ENCODE measurements at places on chromosomes 3 and 15.

- no peak for DNase-seq
Observed at GRCh38 chr15:101264011-101264410, 12.2 kb upstream of the CHSY1 start.

DNA sequence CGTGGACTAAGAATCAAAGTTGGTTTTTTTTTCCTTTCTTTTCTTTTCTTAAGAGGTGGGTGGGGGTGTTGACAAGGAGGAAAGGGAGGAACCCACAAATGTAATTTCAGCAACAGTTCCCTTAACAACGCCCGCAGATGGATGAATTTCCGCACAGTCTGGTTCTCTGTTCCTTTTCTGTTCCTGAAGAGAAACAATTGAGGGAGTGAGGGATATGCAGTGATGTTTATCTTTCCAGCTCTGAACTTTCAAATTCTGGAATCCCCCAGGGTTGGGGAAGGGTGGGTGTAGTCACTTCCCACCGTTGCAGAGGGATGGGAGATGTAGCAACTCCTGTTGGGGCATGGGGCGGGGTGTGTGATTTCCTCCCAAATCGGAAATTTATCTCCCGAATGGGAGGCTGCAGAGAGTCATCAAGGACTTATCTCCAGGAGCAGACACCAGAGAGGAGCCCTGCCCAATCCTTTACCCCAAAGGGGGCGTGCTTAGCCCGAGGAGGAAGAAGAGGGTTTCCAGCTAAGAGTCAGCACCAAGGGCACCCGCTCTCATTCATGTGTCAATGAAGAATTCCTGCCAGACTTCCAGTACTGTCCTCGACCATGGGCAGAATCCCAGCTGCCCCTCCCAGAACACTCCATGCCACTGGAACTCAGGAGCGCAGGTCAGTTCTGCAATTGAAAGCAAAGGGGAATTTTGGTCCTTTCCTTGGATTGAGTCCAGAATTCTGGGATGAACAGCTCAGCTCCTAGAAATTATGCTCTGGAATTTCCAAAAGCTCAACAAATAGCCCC is 35.0 kb upstream of the CFAP161 start:
- DNase-seq, result no peak

DNA sequence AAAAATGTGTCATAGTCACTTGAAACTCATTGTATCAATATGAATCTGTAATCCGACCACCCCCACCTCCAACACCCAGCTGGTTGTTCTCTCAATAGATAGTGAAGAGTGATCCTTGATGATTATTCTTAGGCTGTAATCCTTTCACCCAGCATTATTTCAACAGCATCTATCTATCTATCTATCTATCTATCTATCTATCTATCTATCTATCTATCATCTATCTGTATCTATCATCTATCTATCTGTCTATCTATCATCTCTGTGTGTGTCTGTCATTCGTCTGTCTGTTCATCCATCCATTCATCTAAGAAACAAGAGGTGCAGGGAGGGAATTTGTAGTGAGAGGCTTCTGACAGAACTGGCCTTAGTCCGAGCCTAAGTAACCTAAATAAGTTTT is 78.7 kb upstream of the IGSF10 start:
- DNase-seq, result no peak

- DNase-seq, result no peak
Observed at GRCh38 chr3:186361762-186362536, at the start of gene DGKG. DGKG (minus strand) TSS chr3:186362234; CDS start chr3:186320459, 41,775 bp downstream.

GRCh38 chr3:42936157-42936981 is 30.4 kb downstream of the ZNF662 start:
- no peak for DNase-seq

GRCh38 chr15:70091726-70092463 is 5.8 kb downstream of the TLE3 start:
- DNase-seq, result no peak

DNA sequence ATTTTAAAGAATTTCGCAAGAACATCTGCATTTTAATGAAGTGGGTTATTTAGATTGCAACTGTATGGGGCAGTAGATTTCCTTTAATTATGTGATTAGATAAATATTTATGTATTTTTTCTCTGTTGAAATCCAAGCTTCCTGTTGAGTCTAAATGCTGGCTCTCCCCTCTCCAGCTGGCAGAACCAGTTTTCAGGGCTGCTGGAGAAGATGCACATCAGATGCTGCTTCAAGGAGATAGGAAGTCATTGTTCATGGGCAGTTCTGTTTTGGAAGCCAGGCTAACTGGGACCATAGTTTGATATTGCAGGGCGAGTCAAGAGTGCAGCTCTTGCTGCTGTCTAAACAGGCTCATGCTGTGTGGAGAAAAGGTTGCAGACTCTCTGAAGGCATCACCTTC is 97.4 kb downstream of the SLC9A9 start:
- no peak for DNase-seq

DNA sequence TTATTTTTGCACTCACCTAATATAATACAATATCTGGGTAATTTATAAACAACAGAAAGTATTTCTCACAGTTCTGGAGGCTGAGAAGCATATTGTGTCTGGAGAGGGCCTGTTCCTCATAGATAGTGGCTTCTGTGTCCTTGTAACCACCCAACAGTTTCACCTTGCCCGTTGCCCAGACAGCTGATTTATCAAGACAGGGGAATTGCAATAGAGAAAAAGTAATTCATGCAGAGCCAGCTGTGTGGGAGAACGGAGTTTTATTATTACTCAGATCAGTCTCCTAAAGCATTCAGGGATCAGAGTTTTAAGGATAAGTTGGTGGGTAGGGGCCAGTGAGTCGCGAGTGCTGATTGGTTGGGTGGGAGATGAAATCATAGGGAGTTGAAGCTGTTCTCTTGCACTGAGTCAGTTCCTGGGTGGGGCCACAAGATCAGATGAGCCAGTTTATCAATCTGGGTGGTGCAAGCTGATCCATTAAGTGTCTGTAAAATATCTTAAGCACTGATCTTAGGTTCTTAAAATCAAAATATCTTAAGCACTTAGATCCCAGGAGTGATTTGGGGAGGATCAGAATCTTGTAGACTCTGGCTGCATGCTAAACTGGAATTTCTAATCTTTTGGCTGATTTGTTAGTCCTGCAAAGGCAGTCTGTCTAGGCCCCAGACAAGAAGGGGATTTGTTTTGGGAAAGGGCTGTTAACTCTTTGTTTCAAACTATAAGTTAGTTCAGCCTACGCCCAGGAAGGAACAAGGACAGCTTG is 33.9 kb upstream of the C15orf39 start:
- no peak for DNase-seq

GRCh38 chr3:102619361-102619760 is 184.5 kb downstream of the ZPLD1 start:
- no peak for DNase-seq

DNA sequence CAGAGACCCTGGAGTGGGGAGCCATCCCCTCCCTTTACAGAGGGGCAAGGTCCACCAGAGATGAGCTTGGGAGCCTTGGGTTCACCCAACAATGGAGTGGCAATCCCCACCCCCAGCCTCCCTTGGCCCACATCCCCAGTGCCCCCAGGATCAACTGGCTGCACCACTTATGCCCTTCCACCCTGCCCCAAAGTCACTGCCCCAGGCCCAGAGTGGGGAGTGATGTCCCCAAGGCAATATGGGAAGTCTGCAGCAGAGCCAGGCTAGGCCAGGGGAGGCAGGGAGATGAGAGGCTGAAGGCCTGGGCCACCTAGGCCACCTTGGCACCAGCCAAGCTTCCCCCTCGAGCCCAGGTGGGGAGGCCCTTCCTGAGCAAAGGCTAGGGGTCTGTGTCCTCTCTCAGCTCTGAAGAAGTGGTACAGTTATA is 145.5 kb downstream of the SMAD6 start:
- DNase-seq, result no peak

DNA sequence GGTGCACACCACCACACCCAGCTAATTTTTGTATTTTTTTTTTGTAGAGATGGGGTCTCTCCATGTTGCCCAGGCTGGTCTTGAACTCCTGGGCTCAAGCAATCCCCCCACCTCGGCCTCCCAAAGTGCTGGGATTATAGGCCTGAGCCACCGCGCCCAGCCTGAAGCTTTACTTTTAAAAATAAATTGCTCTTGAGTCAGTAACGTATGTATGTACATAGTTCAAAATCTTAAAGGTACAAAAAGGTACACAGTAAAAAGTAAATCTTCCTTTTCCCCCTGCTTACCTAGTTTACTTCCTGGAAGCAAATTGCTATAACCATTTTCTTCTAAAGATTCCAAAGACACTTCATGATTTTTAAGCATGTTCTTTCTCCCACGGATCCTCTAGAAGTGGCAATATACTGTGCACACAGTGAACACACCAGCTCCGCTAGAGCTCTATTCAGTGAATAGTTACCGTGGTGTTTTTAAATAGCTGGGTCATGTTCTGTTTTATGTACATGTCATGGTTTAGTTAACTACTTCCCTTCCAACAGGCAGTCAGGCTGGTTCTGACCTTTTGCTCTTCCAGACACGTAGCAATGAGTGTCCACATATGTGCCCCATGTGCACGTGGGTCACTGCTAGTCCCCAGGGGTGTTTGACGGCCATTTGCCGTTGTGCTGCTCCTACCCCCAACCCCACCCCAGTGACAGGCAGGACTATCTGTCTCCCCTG is 82.1 kb downstream of the EEFSEC start:
- DNase-seq, result no peak

DNA sequence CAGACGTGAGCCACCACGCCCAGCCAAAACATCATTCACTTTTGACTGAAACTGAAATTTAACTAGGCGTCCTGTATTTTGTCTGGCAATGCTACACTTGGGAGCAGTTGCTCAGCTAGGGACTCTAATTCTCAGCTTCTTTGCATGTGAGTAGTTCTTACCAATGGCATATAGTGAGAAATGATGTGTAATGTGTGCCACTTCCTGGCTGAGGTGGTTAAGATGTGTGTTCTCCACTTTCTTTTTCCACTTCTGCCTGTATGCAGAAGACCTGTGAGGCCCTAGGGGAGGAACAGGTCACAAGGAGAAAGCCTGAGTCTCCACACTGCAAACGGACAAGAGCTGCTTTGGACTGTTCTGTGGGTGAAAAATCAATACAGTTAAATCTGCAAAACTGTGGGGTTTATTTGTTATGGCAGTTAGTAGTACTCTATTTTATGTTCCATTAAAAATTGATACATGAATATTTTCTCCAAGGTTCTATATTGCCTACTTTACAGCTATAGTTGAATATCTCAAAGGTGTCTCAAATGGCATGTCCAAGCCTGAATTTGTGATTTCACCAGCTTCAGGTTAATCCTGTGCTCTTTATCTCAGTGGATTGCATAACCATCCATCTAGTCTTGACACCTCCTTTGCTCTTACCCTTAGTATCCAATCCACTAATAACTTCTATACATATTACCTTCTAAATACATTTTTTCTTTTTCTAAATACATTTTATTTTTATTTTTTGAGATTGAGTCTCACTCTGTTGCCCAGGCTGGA is 59.3 kb downstream of the NR1D2 start:
- no peak for DNase-seq

DNA sequence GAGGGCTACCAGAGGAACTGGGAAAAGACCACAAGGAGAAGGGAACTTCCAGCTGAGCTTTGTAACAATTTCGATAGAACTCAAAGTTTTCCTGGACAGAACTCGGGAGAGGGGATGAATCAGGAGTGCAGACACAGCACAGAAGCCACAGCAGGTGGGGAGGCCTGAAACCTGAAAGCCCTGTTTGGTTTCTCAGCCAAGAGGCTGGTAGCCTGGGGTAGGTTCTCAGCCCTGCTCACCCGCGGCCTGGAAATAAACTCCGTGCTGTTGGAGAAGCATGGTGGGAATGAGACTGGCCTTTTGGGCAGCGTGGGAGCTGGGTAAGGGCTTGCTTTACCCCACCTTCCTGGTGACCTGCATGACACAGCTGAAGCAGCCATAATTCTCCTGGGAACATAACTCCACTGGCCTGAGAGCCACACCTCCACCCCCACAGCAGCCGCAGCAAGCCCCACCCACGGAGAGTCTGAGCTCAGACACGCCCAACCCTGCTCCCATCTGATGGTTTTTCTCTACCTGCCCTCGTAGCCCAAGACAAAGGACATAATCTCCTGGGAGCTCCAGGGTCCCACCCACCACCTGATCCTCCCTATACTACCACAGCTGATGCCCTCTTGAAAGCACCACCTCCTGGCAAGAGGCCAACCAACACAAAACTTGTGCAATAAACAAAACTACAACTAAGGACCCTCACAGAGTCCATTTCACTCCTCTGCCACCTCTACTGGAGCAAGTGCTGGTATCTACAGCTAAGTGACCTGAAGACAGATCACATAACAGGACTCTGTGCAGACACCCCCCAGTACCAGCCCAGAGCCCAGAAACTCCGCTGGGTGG is 52.5 kb upstream of the CHRM5 start:
- DNase-seq, result no peak

DNA sequence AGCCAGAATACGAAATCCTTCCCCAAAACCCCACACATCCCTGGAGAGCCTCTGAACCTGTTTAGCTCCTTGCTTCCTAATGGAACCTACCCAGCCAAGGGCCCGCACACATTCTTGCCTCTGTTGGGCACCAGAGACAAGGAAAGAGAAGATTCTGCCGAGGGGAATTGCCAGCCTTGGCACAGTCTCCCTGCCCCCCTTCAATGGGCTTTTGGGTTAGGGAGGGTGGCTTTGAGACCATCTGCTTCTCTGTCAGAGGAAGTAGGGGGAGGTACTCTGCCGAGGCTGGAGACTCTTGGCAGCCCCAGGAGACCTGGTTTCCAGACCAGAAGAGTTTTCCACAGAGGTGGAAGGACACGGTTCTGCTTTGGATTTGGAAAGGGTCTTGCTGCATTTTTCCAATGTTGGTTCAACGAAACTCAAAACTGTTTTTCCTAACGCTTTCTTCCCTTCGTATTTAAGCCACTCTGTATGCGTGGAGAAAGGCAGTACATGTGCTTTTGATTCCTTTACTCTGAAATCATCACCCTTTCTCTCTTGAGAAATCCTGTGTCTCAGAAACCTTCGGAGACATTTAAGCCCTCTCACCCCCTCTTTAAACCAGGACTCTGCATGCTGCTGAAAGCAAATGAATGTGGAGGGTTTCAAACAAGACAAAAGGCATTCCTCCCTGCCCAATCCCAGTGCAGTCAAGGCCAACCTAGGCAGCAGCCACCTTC is 78.8 kb upstream of the PRR23C start:
- no peak for DNase-seq

GRCh38 chr3:156892701-156893100 is 66.5 kb downstream of the LEKR1 start:
- no peak for DNase-seq

GRCh38 chr15:90930861-90931574 is 1.3 kb downstream of the HDDC3 start:
- DNase-seq, result no peak

- no peak for DNase-seq
Observed at GRCh38 chr3:179301645-179302044, 21.2 kb upstream of the ZNF639 start.

DNA sequence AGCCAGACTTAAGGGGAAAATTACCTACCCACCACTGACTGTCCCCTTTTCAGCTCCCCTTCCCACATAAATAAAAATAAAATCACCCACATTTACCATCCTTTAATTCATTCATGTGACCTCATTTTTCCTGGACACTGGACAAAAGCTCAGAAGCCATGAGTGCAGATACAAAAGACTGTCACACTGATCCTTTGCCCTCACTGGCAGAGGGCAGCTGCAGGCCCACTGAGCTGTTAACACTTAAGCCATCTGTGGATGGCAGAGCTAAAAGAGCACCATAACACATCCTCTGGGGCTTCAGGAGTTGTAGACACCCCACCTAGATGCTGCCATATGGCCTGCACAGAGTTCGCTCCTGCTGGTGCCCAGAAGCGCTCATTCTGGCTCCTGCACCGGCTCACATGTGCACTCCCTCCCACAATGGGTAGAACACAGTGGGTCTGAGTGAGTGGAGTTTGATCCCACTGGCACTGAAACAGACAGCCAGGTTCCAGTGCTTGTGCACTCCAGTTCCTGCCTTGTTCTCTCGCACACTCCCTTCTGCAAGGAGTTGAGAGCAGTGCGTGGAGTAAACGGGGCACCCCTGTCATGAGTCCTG is 38.8 kb downstream of the EDC3 start:
- no peak for DNase-seq
